ENCODE measurements at places on chromosomes 1 and 21.

- no peak for DNase-seq
Measured at GRCh38 chr1:160040476-160040875, 8.7 kb upstream of the PIGM start.

DNA sequence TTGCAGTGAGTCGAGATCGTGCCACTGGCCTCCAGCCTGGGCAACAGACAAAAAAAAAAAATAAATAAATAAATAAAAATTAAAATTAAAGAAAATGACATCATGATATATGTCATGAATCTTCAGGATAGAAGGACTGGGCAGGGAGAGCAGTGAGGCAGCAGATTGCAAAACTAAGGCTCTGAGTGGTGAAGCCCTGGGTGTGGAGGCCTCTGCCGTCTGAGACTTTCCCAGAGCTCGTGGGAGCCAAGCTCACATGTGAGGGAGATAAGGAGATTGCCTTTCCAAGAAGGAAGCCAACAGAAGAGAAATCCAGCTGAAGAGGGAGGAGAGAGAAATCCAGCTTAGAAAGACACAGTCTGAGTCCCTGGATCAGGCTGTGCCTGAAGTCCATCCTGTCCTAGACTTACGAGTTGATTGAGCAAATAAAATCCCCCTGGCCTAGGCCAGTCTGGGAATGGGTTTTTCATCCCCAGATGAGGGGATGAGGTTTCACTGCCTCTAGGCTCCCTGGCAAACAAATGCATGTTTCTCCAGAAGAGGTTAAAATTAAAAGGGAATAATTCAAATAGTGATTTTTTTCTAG is 142.0 kb upstream of the IGSF21 start:
- DNase-seq, result no peak

GRCh38 chr1:209959623-209960022 is 21.6 kb downstream of the SYT14 start:
- no peak for DNase-seq

- peak; percentile 79 for DNase-seq
Measured at GRCh38 chr1:226634166-226634588, 85.6 kb downstream of the STUM start.

- no peak for DNase-seq
Measured at GRCh38 chr1:173134800-173135199, 72.3 kb downstream of the TNFSF4 start.

DNA sequence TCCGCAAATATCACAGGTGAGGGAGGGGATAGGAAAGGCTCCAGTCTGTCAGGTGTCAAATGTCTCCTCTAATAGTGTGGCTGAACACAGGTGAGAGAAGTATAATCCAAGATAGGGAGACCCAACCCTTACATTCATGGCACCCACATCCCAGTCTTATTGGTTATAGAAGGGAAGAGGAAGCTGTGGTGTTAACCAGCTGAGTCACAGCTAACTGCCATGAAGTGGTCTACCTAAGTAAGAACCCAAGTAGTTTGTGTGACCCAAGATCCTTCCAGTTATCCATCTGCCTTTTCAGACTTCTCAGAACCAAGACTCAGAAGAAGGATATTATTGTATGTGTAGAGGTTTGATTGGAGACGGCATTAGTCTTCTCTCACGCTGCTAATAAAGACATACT is 37.1 kb downstream of the DDAH1 start:
- no peak for DNase-seq

DNA sequence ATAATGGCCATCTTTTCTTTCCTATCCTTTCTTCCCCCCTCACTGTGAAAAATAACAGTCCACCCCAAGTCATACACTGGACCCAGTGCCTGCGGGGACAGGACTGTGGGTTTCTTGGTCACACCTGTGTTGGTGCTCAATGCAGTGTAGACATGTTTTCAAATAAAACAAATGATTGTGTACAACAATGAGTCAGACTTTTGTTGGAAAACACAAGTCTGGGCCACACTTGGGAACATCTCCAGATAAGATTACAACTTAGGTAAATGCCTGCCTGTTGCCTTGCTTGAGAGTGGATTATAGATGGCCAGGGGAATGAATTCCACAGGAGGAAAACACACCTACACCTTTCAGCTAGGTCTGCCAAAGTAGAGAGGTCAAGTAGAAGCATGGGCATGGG is 34.1 kb downstream of the PDPN start:
- no peak for DNase-seq

GRCh38 chr1:31218705-31219104 is 21.0 kb downstream of the NKAIN1 start:
- DNase-seq, result no peak

DNA sequence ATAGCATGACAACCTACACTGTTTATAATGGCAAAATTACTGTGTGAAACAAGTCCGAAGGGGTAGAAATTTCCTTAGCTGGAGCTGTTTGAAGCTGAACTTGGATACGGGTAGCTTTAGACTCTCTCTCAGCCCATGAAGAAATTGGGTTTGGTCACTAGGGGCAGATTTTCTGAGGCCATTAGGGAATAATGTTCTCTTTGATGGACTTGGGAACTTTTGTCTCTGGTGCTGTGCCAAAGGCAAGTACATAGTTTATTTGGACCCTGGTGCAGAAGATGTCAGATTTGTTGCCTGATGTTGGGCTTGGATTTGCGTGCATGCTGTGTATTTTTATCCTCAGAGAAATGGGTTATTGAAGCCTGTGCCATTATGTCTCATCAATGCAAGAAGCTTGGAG is 109.6 kb downstream of the VPS13D start:
- no peak for DNase-seq

- no peak for DNase-seq
Measured at GRCh38 chr1:183231545-183231944, 45.5 kb downstream of the LAMC2 start.

DNA sequence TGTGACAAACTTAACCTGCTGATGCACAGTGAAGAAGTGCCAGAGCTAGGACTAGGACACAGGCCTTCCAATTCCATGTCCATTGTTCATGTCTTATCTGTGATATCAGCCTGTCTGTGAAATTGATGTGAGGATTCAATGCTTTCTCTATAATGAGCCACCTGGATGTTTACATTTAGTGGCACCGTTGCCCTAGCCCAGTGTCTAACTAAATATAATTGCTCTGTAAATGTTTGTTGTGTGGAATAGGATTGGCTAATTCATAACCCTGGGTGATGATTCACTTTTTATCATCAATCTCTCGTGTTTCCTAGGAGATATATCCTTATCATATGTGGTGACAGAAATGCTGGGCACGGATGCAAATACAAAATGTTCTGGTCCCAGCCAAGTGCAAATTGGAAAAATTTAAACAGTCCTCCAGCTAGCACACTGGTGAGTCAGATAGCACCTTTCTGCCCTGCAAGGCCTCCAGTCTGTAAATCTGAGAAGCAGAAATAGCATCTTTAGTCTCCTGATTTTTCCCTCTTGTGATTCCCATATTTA is 46.9 kb upstream of the GNG12 start:
- DNase-seq, result no peak

- no peak for DNase-seq
Measured at GRCh38 chr1:234258071-234258470, 115.2 kb upstream of the COA6 start.
